ENCODE measurements at places on chromosomes 6 and 20.
A peak's percentile ranks its signal among the peaks of the same experiment; 100 is the strongest.

GRCh38 chr6:90870561-90870960 is 283.7 kb upstream of the MAP3K7 start:
- DNase-seq = no peak

- no peak for DNase-seq
Measured at GRCh38 chr6:132187816-132188215, 213.5 kb downstream of the MOXD1 start.

- no peak for DNase-seq
Measured at GRCh38 chr6:101000341-101000740, 119.2 kb upstream of the ASCC3 start.

DNA sequence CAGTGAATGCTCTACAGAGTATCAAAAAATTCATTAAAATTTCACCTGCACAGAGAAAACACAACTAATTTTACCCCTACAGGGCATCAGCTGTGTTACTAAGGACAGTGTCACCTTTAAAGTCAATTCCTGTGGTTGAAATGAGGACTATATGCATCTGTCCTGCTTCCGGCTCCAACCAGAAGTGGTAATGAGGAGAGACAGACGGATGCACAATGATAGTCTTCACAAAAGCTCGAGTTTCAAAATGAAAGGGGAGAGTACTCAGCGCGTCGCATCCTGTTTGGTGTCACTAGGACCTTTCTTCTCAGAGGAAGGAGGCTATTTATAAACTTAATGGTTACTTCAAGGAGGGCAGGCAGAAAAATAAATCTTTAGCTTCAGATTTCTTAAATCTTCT is 86.5 kb downstream of the LYRM4 start:
- DNase-seq = peak; percentile 6

DNA sequence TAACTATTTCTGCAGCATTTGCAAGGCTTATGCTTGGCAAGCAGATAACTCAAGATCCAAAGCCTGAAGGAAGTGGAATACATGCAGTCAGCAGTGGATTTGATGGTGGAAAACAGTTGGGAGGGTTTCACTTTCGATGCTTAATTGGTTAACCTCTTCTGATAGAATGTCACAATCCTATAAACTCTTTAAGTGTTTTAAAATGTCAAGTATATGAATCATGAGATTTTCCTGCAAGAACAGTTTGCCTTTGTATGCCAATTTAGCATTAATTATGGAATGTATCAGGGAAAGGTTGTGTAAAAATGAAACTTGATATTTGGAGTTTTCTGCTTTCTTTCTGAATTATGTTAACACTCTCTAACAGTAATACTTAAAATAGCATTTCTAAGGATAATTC is 36.6 kb downstream of the NKX2-4 start:
- no peak for DNase-seq

DNA sequence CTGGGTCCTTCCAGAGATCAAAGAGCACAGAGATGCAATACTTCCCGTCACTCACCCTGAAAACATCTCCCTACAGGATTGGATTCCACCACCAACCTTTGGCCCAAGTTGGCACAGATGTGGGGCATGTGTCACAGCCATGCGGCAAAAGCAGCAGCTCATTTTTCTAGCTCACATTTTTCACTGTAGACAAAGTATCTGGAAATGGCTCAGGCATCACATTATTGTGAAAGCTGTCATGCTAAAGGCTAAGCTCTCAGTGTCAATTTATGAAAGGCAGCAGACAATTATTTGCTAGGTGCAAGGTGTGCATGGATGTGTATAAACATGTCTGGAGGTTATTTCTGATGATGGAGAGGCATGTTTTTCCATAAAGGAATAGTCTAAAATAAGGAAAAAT is 248.8 kb upstream of the PRND start:
- DNase-seq = no peak

- DNase-seq = no peak
Measured at GRCh38 chr6:111427341-111428116, 55.5 kb downstream of the REV3L start.

GRCh38 chr20:49052334-49052733 is 6.2 kb downstream of the CSE1L start:
- no peak for DNase-seq

DNA sequence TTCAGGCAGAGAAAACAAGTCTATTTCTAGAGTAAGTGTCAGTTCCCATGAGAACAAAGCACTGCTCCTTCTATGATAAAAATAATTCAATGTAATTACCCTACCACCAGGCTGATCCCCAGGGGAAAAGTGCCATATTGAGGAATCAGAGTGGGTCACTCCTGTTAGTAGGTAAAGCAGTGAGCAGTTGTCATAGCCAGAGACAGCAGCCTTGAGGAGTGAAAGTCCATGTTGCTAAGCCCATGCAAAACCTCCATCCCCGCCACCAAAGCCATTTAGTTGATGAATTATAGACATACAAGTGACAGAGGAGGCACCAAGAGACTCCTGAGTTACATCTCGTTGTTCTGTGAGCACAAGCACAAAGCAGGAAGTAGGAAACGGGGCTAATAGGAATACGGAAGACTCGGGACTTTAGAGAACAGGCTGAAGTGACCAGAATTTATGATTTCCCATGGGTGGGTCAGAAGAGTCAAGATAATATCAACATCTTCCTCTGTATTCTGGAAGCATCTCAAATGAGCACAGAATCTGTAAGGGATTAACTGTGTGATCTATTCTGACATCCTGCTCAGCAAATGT is 197.9 kb downstream of the MAFB start:
- no peak for DNase-seq
